ENCODE measurements at places on chromosomes 12 and 14.

- no peak for DNase-seq
Measured at GRCh38 chr14:89029961-89030694, 205.7 kb downstream of the TTC8 start.

- DNase-seq, result no peak
Measured at GRCh38 chr14:42504433-42504832, 897.8 kb downstream of the LRFN5 start.

GRCh38 chr14:97293659-97294058 lies 496.5 kb downstream of the VRK1 start:
- DNase-seq, result no peak

GRCh38 chr12:90042920-90043641 lies 334.4 kb upstream of the ATP2B1 start:
- no peak for DNase-seq

GRCh38 chr14:56808383-56809269 lies 1.7 kb downstream of the OTX2 start:
- no peak for DNase-seq

DNA sequence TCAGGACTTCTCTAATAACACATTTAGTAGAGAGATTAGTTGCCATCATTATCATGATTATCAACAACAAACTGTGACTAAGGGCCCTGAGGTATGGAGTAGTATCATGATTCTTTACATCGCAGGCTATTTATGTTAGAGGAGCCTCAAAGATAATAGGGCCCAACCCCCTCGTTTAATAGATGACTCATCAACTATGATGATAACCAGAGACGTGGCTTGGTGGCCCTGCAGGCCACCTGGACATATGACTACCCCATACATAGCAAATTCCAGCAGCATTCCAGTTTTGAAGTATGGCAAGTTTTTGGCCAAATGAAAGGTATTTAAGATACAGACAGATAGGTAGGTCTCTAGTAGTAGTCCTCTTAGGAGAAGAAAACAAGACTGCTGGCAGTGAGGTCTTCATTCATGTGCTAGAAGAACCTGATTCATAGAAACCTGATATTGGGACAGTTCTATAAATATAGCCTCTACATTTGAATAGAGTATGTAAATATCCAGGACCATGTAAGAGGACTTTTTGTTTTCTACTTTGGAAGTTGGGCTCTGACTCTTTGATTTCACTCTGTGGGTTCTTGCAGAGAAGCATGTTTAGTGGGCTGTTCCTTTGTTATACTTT lies 5.6 kb downstream of the RIC8B start:
- DNase-seq, result no peak

DNA sequence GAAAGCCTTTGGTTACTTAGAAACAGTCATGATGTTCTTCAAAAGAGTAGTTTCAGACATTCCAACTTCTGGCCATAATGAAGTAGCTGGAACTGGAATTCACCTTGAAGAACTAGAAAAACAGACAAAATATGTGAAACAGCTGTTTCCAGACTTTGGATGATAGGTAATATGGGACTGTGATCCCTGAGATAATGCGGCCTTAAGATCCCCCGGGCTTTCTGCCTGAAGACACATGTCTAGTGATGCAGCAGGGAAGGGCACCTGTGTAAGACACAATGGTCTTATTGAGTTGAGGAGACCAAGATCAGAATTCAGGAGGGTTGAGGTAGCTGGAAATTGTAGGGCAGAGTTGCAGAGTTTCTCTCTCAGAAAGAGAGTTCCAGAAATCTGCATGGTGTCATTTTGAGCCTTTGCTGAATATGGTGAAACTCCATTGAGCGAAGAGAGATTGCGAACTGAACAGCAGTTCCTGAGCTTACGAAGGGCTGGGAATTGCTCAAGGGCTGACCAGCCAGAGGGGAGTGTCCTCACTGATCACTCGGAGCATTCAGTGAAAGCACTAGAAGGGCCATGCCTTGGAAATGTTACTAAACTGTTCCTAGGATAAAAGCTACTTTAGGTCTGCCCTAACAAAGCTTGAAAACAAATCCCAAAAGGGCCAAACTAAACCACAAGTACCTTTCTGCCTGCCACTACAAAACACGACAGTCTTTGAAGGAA lies 41.7 kb upstream of the FRS2 start:
- DNase-seq, result no peak

GRCh38 chr12:53050426-53051057 lies 677 bp downstream of the TNS2 start:
- DNase-seq, result no peak

DNA sequence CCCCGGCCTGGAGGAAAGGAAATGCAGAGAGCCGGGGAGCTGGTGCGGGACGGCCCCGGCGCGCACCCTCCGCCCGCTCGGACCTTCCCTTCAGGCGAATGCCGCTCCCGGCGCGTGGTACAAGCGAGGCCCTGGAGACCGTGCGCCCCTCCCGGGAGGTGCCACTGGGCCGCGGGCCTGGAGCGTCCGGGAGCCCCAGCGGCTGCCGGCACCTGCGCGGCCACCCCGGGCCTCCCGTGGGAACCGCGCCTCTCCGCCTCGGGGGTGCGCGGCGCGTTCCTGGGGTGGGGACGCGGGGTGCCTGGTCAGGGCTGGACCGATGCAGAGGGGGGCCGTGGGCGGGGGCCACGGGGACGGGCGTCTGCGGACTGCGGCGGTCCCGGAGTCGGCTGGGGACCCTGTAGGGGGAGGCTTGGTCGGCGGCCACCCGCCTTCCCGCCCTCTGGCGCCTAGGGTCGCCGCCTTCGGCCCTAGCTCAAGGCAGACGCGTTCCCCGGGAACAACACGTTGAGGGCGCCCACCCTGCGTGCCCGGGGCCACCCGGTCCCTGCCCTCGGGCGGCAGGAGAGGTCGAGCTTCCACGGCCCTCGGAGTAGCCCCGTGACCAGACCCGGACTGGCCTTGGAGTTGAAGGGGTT lies 599 bp downstream of the PAPLN start:
- DNase-seq, result no peak

DNA sequence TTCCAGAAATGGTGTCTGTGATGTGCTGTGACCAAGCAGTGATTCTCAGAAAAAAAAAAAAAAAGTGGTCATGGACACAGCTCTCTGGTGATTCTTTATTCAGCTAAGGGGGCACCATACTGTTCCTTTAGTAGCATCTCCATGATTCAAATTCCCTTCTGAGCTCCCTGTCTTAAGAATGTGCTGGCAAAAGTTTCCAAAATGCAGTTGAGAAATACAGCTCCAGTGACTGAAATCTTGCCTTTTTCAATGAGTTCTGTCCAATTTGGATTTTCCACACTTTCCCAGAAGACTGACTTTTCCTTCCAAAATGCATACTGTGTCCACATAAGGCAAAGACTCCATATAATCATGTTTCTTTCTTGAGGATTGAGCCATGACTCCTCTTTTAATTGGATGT lies 24.3 kb upstream of the CPM start:
- no peak for DNase-seq

DNA sequence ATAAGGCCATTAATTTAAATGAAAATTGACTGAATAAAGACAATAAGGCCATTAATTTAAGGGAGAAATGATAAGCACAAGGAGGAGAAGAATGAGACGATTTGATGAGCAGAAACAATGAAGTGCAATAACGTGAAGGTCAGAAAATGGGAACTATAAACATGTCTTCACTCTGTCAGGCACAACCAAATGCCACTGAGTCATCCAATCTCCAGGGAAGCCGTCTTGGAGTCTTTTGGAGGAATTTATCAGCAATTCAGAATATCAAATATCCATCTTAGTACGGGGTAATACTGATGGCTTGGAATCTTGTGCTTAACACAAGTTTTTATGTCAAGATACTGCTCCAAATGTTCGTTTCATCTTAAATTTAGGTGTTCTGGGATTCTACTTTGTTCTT lies 159.9 kb downstream of the CAPZA3 start:
- no peak for DNase-seq

- no peak for DNase-seq
Measured at GRCh38 chr14:100688598-100689461, 37.9 kb upstream of the DLK1 start.

DNA sequence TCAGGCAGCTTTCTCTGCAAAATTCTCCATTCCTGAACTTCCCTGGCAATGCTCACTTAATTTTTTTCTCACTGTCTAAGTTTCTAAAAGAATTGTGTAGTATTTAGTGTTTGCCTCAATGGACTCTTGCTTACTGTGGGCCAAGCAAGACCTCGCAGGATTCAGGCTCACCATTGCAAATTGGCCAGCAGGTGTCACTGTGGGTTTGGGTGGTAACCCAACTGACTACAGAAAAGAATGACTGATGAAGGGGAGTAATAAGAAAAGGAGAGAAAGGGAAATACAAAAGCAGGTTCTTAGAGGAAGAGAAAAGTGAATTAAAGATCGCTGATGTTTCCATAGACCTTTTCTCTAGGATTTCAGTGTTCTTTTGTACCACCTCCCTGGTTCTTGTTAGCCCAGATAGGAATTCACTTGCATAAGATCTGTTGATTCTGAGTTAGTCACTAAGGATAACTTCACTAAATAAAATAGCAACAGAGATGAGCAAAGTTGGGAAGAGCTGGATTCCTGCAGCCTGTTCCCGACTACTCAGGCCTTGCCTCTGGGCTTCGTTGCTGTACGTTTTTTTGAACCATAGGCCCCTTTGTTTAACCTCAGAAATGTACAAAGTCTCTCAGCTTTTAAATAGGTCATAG lies 386.5 kb upstream of the DDHD1 start:
- DNase-seq, result peak; percentile 65

DNA sequence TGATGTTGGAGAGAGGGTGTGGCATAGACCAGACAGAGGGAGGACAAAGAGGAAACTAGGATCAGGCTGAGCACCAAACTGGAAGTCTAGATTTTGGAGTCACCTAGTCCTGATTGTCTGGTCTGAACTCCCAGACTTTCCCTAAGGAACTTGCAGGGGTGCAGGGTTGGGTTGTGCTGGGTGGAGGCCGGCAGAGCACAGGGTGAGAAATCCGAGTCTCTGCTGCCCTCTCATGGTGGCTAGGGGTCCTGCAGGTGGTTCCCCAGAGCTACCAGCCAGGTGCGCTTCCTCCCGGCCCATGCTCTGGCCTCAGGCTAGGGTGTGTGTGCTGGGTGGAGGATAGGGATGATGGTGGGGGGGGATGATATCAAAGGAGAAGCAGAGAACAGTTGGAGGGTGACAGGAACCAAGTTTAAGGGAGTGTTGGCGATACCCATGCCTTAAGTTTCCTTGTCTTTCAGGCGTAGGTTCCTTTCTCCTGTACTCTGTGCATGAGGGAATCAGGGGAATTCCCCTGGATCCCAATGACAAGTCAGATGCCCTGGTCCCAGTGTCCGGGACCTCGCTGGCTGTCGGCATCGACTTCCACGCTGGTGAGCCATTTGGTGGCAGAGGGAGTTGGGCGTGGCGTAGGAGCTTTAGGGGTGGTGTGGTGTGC lies 33.5 kb upstream of the NXPH4 start:
- no peak for DNase-seq

GRCh38 chr12:52497975-52498374 lies 4.9 kb upstream of the KRT6A start:
- no peak for DNase-seq

- no peak for DNase-seq
Measured at GRCh38 chr12:7162691-7163114, 26.8 kb upstream of the PEX5 start.

DNA sequence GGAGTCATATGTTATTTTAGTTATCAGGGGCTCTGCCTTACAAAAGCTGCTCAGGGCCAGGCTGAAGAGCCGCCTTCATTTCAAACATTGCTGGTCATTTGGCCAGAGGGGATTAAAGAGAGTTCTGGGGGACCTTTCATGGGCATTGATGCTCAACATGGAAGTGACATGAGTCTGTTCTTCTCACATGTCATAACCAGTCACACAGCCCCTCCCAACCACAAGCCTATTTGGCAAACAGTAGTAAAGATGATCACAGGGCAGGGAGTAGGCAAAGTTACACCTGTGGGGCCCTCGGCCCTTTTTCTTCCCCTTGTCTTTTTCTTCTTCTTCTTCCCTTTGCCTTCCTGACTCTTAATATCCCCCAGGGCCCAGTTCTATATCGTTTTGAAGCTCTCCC lies 33.3 kb downstream of the CFAP54 start:
- no peak for DNase-seq

GRCh38 chr14:89184952-89185351 lies 232.1 kb downstream of the FOXN3 start:
- no peak for DNase-seq

DNA sequence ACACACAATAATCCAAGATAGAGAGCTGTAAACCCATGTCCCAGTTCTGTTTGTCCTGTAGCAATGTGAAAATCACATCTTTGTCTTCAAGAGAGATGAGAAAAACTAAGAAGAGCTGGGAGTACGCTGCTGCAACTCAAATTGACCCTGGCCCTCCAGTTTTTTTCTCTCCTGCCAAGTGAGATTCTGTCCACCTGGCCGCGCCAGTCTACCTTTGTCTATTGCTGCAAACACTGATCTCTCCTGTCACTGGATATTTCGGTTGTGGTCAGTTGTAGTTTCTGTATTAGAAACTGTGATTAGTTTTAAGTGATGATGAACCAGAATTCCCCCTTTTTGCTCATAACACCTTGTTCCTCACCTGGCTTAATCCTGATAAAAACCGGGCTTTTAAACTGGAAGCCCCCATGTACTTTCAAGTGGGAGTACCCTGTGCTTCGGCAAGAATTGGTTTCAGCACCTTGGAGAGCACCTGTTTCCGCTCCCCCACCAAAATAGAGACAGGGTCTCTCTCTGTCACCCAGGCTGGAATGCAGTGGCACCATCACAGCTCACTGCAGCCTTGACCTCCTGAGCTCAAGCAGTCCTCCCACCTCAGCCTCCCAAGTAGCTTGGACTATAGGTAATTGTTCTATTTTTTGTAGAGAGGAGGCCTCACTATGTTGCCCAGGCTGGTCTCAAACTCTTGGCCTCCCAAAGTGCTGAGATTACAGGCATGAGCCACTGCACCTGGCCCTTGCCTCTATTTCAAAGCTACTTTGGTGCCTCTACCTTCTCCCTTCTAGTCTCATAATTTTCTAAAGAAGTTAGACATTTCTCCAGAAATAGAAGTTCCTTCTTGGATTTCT lies 156.8 kb downstream of the PHETA1 start:
- no peak for DNase-seq

- DNase-seq, result no peak
Measured at GRCh38 chr12:57514720-57515407, 5.5 kb downstream of the DDIT3 start.

DNA sequence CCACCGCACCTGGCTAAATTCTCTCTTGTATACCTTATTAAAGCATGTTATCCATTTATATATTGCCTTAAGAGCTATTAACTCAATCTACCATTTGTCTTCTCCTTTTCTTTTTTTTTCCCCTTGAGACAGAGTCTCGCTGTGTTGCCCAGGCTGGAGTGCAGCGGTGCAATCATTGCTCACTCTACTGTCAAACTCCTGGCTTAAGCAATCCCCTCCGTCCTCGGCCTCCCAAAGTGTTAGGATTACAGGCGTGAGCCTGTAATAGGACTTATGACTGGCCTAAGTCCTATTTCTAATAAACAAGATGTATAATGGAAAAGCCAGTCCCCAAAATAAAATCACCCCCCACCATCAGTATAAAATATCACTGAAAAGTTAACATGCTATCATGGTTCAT lies 14.4 kb downstream of the SNX6 start:
- DNase-seq, result no peak
